Activated CD8-positive, alpha-beta memory T cell treated with anti-CD3 and anti-CD28 coated beads for 4 hours (primary cell): ENCODE measurements at places on chromosomes 1 and 21.

DNA sequence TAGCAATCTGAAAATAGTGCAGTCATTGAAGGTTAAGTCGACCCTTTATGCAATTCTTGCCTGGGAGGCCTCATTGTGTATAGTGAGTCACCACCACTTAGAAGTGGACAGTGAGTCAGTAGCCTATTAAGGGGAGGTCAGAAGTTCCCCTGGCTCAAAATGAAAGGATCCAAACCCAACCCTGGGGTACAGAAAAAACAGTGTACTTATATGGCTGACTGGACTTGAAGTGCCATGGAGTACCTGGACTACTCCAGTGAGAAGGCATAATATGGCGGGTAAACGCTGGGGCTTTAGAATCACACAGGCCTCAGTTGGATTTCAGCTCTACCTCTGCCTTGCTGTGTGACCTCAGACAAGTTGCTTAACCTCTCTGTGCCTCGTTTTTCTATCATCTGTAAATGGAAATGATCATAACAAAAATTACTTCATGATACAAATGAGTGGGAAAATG, 2.2 kb upstream of the BCL9 start:
- no peak for DNase-seq

DNA sequence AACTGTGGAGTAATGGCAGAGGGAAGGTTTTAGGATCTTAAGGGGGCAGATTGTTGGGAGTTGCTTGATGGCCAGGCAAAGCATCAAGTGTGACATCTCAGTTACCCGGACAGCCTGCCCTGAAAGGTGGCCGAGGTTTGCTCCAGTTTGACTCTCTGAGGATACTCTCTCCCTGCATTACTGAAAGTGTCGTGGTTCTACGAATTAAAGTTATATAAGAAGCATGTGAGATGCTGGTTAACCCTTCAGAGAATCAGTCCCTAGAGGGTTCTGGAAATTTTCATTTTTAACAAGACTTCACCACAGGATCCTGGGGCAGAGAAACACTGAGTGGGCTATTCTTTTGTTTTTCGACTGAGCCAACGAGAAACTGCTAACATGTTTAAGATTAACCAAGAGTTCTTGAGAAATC, 689 bp upstream of the ZNF644 start:
- no peak for DNase-seq

DNA sequence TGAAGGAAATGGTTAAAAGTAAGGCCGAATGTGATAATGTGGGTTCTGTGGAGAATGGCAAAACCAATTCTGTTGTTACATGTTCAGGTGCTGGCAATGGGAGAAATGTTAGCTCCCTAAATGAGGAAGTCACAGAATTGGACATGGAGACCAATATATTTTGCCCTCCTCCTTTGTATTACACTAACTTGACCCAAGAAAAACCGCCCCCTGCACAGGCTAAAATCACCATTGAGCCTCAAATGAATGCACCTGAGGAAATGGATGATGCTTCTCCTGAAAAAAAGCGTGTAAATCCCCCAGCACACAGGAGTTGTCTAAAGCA, 932 bp downstream of the MAP10 start:
- DNase-seq = no peak

GRCh38 chr1:117368116-117369108, 1.2 kb downstream of the MAN1A2 start:
- no peak for DNase-seq

- no peak for DNase-seq
Measured at GRCh38 chr1:156767879-156768604, 707 bp downstream of the PRCC start.
